ENCODE measurements at places on chromosomes 3 and 15.

DNA sequence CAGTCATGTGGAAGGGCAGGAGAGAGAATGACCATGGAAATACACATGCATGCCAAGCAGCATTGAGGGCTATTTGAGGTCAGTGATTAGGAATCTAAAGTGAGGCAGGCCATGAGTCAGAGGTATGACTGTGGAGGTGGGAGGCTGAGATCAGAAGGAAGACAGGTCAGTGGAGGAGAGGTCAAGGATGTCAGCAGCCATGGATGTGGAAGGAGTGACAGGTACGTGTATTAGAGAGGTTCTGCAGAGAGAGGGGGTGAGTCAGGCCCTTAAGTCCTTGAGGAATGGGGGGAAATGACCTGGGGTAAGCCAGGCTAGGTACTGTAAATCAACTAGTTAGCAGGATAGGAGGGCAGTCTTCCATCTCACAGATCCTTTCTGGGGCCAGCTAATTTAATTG is 166.6 kb downstream of the ANO10 start:
- no peak for DNase-seq

GRCh38 chr3:18900994-18901393 is 247.3 kb upstream of the KCNH8 start:
- DNase-seq = no peak

- peak; percentile 87 for DNase-seq
Observed at GRCh38 chr15:66651913-66652642, 50.0 kb upstream of the SMAD6 start.

DNA sequence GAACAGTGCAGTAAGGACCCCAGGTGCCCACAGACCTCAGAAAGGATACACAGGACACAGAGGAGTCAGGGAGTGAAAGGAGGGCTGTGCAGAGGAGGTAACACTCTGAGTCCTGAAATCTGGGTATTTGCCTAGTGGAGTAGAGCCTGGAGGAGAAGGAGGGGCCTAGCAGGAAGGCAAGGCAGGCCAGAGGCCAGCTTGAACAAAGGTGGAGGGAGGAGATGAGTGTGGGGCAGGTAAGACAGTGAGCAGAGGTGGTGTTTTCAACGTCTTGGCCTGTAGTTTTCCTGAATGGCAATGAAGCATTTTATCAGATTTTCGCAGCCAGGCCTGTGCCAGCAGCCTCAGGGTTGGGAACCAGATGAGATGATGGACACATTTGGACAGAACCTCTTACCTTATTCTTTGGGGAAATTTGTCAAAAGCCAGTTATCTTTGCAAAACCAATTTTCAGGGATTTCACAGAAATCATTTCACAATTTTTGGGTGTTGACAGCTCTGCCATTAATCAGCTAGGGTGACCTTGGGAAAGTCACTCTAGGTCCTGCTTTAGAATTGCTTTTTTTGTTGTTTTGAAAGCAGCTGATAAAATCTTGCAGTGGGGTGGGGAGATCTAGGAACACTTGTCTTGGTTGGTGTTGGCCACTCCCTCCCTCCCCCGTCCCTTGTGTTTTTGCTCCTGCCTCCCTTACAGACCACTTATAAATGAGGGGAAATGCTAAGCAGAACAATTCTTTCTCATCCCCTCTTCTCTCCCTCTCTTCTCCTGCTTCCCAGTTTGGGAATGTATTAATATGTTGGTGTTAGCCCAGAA is 38.4 kb downstream of the SPSB4 start:
- DNase-seq = no peak

DNA sequence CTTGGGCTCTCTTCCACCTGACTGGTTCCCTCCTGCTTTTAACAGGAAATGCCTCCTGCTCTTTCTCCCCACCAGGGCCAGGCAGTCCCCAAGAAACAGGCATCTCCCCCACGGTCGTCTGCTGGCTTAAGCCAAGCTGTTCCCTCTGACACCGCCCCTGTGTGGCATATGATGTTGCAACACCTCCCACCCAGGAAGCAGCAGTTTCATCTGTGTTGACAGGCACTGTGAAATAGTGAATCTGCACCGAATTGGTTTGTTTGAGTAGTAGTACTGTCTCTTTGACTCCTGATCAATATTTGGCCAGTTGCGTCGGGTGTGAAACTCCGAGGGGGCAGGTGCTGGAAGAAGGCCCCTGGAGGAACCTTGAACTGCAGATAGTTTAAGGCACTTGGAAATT is 188.8 kb downstream of the FEZF2 start:
- DNase-seq = peak; percentile 75

- no peak for DNase-seq
Observed at GRCh38 chr15:66966256-66966655, 99.1 kb upstream of the SMAD3 start.

DNA sequence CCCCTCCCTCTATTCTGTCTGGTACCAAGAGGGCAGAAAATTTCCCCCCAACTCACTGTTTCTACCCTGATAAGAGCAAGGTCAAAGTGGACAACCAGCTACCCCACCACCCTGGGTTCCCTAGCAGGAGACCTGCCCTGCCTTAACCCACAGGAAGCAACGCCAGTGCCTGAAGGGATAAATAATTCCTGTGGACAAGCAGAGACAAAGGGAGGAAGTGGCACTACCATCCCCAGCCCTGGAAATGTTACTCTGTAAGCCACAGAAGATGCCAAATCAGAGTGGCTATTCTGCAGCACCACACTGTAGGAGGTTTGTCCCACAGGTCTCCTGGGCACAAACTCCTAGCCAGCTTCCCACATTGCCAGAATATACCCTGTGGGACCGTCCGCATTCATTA is 80.1 kb downstream of the DNAH12 start:
- no peak for DNase-seq

DNA sequence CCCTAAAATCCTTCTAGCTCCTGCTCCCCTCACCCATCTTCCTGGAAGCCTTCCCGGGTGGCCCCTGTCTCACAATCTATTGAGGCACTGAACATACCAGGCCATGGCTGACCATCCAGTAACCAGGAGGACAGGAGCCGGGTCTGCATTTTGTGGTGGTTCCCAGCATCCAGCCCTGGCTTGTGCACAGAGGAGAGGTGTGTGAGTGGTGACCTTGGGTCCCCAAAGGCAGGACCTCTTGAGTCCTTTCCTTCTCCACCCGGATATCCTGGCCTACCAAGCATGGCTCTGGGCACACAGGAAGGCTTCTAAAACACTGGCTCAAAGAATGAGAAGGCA is 7.8 kb downstream of the CSK start:
- DNase-seq = no peak

DNA sequence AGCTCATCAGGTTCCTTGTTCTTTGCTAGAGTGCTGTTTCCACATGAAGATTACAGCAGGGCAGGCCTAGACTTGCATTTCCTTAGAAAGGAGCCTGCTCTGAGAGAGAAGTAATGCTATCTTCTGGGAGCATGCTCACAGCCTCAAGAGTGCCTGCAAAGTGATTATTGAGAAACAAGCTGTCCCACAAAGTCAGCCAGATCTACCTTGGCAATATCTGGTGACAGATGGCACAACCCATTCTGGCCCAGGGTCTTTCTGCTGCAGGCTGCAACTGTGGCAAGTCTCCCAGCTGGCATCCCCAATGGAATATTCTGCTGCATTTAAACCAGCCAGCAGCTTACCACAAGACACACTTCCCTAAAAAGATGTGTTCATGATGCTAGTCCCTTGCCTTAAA is 29.3 kb downstream of the MTMR10 start:
- DNase-seq = no peak

- no peak for DNase-seq
Observed at GRCh38 chr15:38207621-38208020, 45.0 kb upstream of the SPRED1 start.

DNA sequence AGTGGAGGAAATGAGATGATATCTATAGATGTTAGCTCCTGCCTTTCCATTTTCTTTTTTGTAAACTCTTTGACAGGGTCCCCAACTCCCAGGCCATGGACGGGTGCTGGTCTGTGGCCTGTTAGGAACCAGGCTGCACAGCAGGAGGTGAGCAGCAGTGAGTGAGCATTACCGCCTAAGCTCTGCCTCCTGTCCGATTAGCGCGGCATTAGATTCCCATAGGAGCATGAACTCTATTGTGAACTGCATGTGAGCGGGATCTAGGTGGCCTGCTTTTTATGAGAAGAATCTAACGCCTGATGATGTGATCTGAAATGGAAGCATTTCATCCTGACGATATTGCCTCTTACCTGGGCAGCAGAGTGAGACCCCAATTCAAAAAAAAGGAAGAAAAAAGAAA is 56.8 kb upstream of the CHD2 start:
- no peak for DNase-seq

- no peak for DNase-seq
Observed at GRCh38 chr3:156705761-156706616, 31.6 kb downstream of the TIPARP start.

DNA sequence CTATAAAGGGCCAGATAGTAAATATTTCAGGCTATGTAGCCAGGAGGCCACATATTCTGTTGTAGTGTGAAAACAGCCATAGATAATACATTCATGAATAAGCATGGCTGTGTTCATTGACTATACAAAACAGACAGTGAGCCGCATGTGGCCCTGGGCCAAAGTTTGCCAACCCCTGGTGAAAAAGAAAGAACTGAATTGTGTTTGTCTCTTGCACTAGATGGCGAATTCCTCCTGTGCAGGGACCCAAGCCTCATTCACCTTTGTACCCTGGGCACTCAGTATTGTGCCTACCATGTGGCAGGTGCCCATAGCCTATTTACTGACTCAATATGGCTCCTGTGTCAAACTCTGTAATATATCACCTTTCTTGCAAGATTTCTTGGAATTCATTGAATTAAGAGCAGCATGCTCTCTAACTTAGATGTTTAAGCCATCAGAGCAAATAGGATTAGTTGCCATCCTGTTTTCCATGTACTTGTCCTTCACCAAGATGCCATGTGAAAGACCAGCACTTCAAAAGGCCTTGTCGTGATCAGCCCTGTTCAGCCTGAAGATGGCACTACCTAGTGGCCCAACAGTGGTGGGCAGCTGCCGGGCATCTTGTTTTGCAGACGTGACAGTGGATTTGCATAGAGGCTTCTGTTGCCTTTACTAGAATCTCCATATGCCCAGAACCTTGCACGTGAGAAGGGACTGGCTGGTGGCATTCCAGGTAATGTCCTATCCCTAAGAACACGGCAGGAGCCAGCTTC is 50.9 kb upstream of the CMTM7 start:
- DNase-seq = peak; percentile 79

DNA sequence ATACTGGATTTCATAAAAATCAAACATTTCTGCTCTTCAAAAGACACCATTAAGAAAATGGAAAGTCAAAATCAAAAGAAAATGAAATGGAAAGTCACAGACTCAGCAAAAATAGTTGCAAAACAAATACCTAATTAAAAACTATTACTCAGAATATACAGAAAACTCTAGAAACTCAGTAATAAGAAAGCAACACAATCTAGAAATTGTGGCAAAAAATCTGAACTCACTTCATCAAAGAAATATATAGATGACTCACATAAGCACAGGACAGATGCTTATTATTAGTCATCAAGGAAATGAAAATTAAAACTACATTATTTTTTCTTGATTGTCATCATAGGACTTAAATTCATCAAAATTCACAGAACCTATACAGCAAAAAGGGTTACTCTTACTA is 430.0 kb downstream of the SHQ1 start:
- DNase-seq = no peak

DNA sequence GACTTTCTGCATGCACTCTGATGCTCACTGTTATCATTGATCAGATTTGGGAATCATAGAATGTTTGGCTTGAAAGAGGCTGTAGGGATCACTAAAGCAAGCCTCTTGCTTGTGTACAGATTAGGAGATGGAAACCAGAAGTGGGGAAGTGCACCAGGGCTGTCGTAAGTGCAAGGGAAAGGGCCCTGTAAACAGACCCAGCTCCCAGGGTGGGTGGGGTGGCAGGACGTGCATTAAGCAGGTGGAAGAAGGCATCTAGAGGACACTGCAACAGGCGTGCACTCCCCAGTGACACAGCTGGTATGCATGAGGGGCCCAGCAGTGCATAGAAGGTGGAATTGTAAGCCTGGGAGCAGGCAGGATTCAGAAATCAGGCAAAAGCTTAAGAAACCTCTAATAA is 58.0 kb upstream of the SLC7A14 start:
- DNase-seq = no peak

- DNase-seq = no peak
Observed at GRCh38 chr15:91152896-91153581, 53.0 kb downstream of the SV2B start.

DNA sequence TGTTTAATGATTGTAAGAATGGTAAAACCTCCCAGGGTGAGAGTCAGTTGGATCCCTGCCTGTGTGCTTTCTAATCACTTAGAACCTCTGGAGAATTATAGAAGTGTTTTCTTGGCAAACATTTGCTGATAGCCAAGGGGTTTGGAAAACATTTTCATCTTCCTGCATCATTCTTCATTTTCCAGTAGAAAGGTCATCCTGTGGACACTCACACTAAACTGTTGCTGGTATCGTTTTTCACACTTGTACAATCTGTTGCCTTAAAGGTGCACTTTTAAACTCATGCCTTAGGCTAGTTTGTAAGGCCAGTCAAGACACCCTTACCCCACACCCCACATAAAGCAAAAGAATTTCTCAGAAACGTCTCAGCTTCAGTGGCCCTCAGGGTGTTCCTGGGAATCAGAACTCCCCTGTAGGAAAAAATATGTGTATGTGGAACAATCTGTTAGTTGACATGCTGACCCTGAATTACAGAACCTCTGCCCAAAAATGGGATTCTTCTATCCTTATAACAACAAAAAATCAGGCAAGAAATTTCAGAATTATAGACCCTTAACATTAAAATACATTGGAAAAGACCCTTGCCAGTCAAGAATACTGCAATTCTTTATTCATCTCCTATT is 5.8 kb upstream of the PLD1 start:
- no peak for DNase-seq

GRCh38 chr3:149547413-149547812 is 72.9 kb downstream of the TM4SF4 start:
- DNase-seq = peak; percentile 80

GRCh38 chr15:41727143-41727542 is 47.1 kb upstream of the MAPKBP1 start:
- DNase-seq = no peak

- DNase-seq = no peak
Observed at GRCh38 chr15:70859322-70859908, 5.5 kb upstream of the LARP6 start.

DNA sequence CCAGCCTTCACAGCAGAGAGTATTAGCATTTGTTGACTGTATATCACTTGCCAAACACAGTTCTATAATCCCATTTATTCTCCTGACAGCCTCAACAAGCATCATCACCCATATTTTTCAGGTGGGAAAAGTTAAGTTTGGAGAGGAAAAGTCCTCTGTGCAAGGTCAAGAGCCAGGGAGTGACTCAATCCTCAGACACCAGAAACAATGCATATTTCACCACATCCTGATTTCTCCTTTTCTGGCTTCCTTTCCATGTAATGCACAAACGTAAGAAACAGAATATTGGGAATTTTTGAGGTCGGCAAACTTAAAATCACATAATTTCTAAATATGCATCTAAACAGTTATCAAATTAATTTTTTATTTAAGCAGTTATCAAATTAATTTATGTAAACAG is 116.0 kb upstream of the GADL1 start:
- DNase-seq = no peak

- no peak for DNase-seq
Observed at GRCh38 chr3:58698246-58698645, 31.7 kb upstream of the FAM3D start.

- peak; percentile 24 for DNase-seq
Observed at GRCh38 chr3:12437861-12438260, 46.4 kb upstream of the TSEN2 start.

- no peak for DNase-seq
Observed at GRCh38 chr3:37787153-37787867, 74.4 kb upstream of the CTDSPL start.

Measured in left lobe of liver (tissue), 2 donors.